Activated CD8-positive, alpha-beta memory T cell treated with anti-CD3 and anti-CD28 coated beads for 1 hour (primary cell): ENCODE measurements at places on chromosomes 13 and 19.
A peak's percentile ranks its signal among the peaks of the same experiment; 100 is the strongest.

GRCh38 chr13:113732176-113732960 lies 26.7 kb upstream of the TMEM255B start:
- no peak for DNase-seq

DNA sequence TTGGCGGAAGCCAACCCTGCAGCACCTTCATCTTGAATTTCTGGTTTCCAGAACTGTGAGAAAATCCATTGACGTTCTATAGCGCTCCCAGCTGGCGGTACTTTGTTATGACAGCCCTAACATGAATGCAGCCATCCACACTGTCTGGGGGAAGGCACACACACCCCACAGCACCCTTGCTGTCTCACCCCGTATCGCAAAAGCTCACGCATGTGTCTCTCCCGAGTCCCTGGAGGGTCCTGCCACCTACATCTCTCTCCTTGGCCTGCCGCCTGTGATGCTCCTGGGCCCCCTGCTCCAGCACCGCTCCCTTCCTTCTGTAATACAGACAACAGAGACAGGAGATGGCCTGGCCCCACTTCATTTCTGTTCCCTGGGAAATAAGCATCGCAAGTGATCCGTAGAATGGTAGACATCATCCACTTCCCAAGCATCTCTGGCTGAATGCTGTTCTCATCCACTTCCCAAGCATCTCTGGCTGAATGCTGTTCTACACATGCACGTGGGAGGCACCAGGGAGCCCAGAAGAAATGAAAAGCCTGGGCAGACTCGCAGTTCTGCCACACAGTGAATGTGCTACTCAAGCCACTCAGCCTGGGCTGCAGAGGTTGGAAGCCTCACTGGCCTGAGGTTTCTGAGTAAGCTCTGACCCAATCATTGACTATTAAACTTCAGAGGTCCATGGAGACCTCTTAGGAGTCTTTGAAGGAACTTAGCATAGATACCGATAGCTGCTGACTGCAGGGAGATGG lies 29.6 kb downstream of the EPN1 start:
- DNase-seq = no peak

- DNase-seq = no peak
Observed at GRCh38 chr13:97124206-97124605, 97.9 kb upstream of the MBNL2 start.

- DNase-seq = no peak
Observed at GRCh38 chr19:1232652-1233072, 5.1 kb downstream of the CBARP start.

GRCh38 chr19:289651-290371 lies 1.4 kb downstream of the PLPP2 start:
- peak; percentile 10 for DNase-seq

GRCh38 chr13:36891752-36892151 lies 28.3 kb downstream of the SMAD9 start:
- no peak for DNase-seq

GRCh38 chr13:76711550-76712182 lies 174.5 kb downstream of the KCTD12 start:
- DNase-seq = no peak

GRCh38 chr13:44013758-44014291 lies 134.1 kb downstream of the LACC1 start:
- no peak for DNase-seq

DNA sequence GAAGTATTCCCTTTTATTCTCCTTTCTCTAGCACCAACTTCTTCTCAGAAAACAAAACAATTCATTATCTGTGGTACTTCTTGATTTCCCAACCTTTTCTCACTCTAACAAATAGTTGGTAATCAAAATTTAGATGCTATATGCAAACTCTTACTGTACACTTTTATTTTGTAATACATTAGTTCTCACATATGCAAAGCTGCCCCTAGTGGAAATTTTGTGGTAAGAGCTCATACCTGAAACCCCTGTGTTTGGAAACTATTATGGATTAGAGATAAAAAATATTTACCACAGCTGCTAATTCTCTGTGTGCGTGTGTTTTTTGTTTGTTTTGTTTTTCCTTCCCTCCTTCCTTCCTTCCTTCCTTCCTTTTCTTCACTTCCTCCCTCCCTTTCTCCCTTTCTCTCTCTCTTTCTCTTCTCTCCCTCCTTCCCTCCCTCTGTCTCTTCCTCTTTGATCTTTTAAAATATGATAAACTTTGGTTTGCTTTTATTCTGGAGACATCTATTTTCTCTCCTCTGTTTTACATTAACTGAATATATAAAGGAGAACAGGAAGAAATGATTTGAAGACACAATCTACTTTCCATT lies 537.4 kb downstream of the SLITRK6 start:
- DNase-seq = no peak

DNA sequence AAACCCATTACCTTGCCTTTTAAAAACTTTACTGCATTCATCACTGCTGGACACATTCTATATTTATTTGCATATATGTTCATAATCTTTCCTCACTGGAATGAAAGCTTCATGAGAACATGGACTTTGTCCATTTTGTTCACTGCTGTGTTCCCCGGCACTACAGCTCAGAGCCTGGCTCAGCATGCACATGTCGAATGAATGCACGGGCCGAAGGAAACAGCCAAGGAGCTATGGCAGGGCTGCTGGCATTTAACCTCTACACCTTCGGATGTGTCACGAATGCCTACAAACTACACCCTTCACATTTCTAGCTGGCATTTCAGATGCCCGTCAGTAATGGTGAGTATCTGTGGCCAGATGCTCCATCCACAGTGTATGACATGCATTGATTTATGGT lies 7.6 kb downstream of the MTIF3 start:
- no peak for DNase-seq

DNA sequence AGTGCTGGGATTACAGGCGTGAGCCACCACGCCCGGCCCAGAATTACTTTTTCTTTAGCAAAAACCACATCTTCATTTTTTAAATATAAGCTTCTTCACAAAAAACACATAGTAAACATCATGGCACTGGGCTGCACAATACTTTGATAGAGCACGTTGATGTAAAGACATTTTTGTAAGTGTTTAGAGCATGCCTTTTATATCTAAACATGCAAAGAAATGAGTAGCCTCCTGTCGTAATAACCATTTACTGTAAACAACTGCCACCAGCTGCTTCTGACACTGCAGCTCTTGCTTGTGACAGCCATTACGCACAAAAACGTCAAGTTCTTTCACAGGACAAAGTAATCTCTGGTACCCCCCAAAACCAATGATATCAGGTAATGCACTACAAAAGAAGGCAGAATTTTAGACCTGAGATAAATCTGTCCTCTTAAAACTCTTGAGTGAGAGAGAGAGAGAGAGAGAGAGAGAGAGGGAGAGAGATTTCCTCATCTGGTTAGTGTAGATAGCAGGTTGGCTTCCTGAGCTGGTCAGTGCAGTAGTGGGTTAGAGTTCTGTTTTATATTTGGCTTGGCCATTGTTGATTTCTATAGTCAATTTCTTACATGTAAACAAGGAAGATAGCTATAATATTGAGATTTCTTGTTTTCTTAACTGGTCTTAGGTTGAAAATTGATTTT lies 6.7 kb upstream of the ZNF548 start:
- DNase-seq = no peak

DNA sequence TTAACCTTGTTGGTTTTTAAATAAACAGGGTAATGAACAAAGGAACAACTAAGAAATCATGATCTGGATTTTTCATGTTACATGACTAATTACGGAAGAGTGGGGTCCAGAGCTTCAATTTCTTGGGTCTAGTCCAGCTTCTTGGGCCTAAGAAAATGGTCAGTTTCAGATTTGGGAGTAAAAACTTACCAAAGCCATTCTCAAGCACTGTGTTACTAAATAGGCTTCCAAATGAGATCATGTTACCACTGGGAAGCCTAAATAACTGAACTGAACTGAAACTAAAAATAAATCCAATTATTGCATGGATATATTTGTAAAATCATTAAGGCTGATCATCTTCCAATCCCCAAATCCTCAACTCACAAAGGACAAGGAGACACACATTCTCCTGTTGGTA lies 13.9 kb downstream of the TBC1D4 start:
- DNase-seq = no peak

GRCh38 chr13:96527497-96527896 lies 437.6 kb downstream of the HS6ST3 start:
- no peak for DNase-seq

GRCh38 chr13:62556978-62557377 lies 1141.3 kb upstream of the PCDH20 start:
- no peak for DNase-seq

DNA sequence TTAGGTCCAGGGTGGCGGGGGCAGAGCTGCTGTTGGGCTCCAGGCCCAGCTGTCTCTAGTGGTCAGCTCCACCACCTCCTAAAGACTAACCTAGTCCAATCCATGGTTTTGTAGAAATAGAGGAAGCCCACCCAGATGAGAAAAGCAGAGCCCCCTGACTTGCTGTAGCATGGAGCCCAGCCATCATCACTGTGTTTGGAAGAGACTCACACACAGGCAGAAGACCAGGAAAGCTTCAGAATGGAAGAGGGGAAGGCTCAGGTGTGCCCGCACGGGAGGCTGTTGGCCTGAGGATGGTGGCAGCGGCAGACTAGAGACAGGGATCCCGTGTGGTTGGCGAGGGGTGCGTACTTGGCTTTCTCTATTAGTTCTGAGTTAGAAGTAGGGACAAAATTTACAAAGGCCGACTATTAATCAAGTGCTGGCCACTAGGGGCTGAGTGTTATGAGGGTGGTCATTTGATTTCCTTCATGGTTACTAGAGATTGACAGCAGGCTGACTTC lies 193.2 kb upstream of the SOX1 start:
- no peak for DNase-seq

GRCh38 chr19:29576046-29576606 lies 30.0 kb upstream of the POP4 start:
- no peak for DNase-seq

- no peak for DNase-seq
Observed at GRCh38 chr13:59633290-59633689, 530.4 kb downstream of the DIAPH3 start.

GRCh38 chr19:36152352-36153091 lies at the start of gene COX7A1:
Gene COX7A1, minus strand, starts transcription at chr19:36152447. Its CDS starts 40 bp downstream, at chr19:36152407.
- DNase-seq = no peak

- no peak for DNase-seq
Observed at GRCh38 chr13:77891041-77891440, 27.6 kb downstream of the EDNRB start.

DNA sequence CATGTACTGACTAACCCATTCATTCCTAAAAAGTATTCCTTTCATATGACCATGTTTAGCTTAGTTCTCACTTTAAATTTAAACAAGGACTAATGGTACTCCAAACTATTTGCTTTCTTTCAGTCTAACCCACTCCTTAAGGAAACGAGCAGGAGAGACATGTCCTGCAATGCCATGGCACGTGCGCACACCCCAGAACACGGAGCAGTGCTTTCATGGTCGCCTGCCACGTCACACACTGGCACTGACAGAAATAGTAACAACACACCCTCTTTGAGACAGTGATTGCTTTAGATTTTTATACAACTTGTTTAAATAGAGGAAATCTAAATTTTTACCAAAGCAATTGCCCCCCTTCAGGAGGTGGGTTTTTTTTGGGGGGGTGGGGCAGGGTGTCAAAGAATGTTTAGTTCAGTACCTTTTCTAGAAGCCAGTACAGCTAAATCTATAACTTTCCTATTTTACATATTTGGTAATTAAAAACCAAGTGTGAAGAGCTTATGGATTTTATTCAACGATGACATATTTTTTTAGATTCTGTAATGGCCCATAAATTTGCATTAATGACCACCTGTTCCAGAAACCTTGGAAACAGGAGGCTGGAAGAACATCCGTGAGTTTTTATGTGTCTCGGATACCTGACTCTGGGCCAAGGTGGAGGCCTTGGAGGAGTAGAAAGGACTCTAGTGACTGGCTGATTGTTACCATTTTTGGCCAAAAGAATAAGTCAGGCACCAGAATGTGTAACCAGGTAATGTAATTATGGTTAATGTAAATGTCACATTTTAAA lies 247.1 kb downstream of the DCT start:
- DNase-seq = no peak

DNA sequence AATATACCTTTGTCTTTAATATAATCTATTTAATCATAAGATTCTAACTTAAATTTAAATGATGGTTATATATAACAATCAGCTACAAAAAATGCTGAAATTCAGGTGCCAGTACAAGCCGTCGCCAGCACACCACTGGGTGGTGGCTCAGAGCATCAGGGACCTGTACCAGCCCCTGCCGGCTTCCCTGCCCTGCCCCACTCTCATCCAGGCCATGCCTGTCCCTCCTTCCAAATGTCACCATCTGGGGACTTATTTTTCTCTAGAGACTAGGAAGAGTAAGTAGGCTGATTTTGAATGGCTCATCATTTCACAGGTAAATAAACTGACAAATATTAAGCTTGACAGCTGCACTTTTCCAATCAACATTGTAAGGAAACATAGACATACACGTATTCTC lies 1.6 kb downstream of the METTL21C start:
- DNase-seq = no peak

DNA sequence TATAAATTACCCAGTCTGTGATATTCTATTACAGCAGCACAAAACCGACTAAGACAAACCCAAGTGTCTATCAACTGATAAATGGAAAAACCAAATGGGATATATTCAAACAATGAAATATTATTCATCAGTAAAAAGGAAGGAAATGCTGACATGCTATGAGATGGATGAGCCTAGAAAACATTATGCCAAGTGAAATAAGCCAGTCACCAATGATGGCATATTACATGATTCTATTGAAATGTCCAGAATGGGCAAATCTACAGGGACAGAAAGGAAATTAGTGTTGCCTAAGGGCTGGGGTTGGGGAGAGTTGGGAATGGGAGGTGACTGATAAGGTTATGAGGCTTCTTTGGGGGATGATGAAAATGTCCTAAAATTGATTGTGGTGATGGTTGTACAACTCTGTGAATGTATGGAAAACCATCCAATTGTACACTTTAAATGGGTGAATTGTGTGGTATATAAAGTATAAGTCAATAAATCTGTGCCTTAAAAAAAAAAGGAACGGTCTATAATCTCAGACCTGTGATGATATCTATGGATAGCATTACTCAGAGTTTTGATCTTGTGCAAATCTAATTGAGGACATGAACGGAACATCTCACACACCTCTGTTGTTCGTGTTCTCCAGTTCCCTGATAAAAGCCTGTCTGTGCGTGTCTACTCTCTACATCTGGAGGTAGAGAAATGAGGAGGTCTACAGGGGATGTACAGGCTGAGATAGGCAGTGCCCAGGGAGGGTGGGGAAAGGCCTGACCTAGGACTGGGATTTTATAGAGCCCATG lies 49.0 kb downstream of the TNFRSF19 start:
- DNase-seq = no peak

GRCh38 chr19:47063874-47064273 lies 15.4 kb upstream of the TMEM160 start:
- DNase-seq = no peak

- no peak for DNase-seq
Observed at GRCh38 chr13:73544175-73544574, 485.4 kb downstream of the KLF5 start.

GRCh38 chr13:93001866-93002461 lies 224.6 kb upstream of the GPC6 start:
- DNase-seq = no peak

DNA sequence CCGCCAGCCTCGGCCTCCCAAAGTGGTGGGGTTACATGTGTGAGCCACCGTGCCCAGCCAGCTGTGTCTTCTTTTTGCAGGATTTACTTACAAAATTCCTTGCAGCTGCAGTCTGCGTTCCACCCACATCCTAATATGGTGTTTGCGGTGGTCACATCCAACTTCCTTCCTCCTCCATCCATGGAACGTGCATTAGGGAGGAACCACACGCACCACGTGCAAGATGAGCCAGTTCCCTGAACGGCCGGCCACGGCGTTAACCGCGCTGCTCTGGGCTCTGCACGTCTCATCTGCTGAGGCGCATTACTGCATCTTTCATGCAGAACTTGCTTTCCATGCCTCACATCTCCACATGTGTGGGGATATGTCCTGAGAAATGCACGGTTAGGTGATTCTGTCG lies 13.0 kb upstream of the SIGLEC11 start:
- DNase-seq = no peak

GRCh38 chr19:4322942-4323665 lies 15.5 kb downstream of the STAP2 start:
- DNase-seq = no peak
